ENCODE measurements at places on chromosomes 2 and 18.

- DNase-seq = no peak
These were observed 155.1 kb upstream of the LMAN1 start for GRCh38 chr18:59514203-59514602.

DNA sequence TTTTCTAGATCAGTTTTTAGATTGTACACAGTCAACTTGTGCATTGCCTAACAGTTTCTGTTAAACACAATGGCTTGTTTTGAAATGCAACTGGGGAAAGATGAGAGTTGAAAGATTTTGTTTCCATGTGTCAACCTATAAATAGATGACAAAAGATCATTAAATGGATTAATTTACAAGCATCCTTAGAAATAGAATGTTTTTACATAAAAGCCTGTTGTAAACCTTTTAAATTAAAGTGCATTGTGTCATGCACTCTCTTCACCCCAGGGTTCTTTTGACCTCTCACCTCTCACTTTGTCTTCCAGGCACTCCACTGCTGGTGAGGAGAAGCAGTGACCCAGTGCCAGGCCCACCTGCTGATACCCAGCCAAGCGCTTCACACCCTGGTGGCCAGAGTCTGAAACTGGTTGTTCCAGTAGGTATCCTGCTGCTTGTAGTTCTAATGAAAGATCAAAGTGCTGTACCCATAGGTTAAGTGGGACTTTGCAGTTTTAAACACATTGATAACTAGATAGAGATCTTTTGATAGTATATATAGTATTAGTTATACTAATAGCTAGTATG lies 502.1 kb downstream of the PARD3B start:
- no peak for DNase-seq

DNA sequence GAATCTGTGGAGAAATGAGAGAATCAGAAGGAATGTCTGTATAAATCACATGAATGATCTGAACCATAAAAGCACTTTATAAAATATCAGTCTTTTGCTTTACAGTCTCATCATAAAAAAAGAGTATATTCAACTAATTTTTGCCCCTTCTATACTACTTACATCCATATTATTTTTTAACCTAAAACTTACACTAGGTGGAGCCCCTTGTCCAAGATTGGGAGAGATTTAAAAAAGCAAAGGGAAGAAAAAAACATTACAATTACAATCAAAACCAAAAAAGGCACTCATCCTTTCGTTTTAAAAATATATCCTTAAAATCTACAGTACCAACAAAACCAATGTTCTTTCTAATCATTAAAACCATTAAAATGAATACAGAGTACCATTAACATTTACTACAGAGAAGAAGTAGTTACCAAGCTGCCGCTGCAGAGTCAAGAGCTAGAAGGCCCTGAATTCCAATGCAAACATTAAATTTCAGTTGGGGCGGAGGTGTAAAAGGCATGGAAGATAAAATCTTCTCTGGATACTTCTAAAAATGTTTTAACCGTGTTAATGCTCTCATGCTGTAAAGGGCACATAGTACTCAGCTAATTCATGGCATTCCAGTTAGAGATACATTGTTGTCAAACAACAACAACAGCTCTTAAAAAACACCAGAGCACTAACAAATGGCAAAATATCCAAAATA lies 56.7 kb upstream of the EPB41L3 start:
- no peak for DNase-seq

DNA sequence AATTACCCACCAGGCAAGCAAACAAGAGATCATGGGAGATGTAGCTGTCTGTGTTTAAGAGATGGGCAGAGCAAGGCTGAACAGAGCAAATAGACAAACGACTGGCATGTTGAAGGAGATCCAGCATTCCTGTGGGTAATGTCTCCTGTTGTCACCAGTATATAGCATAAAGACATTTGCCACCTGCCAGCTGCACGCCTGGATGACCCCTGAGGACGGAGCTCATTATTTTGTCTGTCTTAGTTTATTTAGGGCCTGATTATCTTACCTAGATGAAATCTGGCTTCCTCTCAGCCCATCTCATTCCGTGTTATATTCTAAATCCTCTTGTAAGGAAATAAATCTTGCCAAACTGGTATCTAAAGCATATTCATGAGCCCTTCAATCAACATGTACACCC lies 510.3 kb upstream of the LINC00305 start:
- DNase-seq = no peak

DNA sequence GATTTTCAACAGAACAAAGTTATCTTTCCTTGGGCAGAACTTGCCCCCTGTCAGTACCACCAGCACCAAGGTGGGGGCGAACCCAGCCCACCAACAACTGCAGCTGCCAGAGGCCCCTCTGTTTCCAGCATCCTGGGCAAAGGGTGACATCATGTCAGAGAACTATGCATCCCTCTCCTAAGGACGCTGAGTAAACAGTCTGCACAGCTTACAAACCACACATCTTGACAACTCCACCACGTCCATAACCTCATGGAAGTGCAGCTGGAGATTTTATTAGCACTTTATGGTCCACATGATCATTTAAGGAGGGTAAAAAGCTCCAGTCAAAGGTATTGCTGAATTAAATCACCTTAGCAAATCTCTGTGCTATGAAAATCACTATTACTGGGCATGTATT lies 40.4 kb downstream of the PIEZO2 start:
- DNase-seq = no peak

All from stimulated activated CD4-positive, alpha-beta T cell treated with anti-CD3 and anti-CD28 coated beads, Interleukin-1b, Interleukin-23, amount 100 ng/mL, for 1 hour (primary cell).